Activated effector memory CD4-positive, alpha-beta T cell treated with Interleukin-2 at 50 U/mL for 16 hours (primary cell): ENCODE measurements at places on chromosomes 12 and 14.

- no peak for DNase-seq
Observed at GRCh38 chr12:75744607-75745256, 233.3 kb upstream of the KRR1 start.

DNA sequence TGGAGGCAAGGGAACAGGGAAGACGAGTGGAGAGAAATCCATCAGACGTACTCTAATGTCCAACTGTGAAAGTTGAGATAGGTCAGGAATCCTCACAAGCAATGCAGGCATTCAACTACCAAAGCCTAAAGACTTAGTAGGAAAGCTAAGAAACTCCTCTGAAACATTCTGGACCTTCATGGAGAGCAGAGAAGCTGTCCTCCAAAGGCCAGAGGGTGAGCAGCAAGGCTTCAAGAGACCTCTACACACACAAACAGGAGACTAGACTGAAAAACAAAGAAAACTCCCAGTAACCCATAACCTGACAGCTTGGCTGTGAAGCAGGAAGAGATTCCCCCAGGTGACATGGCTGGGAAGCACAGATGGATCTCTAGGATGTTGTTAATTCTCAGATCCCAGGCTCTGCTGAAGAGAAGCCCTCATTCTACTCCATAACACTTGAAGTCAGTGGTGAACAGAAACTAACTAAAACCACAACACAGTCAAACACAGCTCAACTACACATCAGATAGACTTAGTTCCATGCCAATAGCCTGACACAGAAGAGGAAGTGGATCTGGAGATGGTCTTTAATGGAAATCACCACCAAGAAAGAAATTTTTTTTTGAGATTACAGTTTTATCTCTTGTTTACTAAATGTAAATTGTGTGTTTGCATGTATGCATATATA, 23.2 kb upstream of the LYZ start:
- DNase-seq = no peak

DNA sequence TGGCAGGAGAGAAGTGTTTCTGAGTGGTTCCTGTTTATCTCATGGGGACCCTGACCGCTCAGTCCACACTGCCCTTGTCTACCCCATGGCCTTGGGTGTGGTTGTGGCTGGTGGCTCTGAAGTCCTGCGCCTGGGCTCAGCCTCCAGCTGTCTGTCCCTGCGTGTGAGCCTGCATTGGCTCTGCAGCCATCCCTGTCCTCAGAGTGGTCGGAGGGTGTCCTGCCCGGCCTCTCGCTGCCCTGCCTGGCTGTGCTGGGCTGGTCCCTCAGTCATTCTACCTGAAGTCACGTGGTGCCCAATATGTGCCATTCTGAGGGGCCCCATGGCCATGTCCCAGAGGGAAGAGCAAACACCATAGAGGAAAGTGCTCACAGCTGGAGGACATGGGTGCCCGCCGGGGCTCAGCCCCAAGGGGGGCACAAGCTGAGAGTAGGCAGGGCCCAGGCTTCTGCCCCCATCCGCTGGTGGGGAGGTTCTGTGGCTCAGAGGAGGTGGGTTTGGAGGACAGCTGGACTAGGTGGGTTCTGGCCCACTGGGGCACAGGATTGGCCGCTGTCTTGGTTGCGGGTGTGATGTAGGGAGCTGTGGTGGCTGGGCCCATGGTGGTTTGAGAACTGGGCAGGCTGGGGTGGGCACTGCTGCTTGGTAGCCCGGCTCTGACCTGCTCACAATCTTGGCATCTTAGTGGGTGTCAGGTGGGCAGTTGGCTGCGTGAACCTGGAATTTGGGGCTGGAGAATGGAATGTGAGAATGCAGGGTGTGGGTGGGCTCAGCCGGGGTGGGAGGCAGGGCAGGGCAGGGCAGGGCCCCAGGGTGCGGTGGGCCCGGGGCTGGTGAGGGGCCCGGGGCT, 11.6 kb downstream of the TEDC1 start:
- DNase-seq = no peak

GRCh38 chr12:97877404-97877803, 414.8 kb downstream of the RMST start:
- no peak for DNase-seq

GRCh38 chr12:132866251-132866828, 21.1 kb downstream of the CHFR start:
- DNase-seq = no peak

DNA sequence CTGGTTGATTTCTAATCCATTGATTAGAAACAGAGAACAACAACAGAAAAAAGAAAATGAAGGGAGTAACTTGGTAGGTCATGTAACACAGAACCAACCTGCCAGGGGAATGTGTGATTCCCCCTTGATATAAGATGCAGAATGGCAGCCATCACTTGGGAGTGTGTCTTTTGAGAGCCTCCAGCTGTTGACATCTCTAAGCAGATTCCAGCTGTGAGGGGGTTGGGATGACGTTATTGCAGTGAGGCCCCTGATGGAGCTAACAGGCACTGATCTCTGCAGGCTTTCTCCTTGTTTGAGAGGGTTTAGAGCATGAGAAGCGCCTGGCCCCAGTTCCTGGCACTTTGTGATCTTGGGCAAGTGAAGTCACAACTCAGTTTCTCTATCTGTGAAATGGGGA, 124.9 kb downstream of the PELI2 start:
- no peak for DNase-seq

GRCh38 chr12:18861287-18861858, 123.5 kb downstream of the CAPZA3 start:
- DNase-seq = no peak

DNA sequence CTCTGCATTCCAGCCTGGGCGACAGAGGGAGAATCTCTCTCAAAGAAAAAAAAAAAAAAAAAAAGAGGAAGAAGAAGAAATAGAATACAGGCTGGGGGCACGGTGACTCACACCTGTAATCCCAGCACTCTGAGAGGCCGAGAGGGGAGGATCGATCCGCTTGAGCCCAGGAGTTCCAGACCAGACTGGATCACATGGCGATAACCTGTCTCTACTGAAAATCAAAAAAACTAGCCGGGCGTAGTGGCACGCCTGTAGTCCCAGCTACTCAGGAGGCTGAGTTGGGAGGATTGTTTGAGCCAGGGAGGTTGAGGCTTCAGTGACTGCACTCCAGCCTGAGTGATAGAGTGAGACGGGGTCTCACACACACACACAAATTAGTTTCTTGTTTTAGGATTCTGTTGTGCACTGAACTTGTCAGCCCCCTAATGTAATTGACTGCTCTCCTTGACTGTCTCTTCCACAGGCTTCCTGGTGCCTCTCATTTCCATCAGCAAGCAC, 963 bp upstream of the TINF2 start:
- no peak for DNase-seq

DNA sequence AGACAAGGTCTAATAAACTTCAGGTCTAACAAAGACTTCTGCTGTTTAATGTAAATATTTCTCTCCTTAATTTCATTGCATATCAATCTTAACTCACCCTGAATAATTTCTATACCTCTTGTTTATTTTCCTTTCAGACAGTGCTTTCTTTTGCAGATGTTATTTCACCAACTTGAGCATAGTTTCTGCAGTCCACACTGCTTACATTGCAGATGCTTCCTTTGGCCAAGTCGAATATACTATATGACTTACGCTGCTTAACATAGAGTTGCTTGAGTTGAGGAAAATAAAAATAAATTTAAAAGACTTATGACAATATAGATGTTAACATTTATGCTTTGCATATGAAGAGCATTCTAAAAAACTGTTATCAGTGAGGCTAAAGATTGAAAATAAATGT, 217.7 kb downstream of the PTPRO start:
- DNase-seq = no peak

DNA sequence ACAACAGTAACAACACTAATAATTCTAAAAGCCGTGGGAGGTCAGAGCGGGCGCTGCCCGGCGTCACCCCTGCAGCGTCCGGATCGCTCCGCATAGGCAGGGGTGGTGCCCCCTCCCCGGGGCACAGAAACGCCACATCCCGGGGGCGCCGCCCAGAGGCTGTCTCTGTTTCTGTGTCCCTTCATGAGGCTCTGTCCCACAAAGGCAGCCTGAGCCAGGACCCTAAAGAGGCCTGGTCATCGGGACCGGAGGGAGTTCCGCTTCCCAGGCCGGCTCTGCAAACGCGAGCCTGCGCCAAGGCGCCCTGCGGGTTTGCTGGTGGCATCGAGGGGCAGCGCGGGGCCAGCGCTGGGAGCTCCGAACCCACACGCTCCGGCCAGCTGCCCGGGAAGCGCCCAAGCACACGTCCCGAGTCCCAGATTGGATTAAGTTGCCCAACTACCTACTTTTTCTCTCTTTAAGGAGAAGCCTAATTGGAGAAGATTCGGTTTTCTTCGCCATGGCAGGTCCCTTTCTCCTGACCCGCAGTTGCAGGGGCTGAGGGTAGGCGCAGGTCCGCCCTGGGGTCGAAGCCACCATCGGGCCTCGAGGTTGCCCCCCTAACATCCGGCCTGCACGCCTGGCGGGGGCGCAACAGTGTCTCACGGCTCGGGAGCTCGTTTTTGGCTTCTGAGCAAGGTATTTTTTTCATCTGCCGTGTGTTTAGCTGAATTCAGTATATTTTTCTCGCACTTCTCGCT, 421.7 kb downstream of the VRK1 start:
- DNase-seq = peak; percentile 9

- no peak for DNase-seq
Observed at GRCh38 chr14:81187832-81188522, 32.8 kb downstream of the GTF2A1 start.

DNA sequence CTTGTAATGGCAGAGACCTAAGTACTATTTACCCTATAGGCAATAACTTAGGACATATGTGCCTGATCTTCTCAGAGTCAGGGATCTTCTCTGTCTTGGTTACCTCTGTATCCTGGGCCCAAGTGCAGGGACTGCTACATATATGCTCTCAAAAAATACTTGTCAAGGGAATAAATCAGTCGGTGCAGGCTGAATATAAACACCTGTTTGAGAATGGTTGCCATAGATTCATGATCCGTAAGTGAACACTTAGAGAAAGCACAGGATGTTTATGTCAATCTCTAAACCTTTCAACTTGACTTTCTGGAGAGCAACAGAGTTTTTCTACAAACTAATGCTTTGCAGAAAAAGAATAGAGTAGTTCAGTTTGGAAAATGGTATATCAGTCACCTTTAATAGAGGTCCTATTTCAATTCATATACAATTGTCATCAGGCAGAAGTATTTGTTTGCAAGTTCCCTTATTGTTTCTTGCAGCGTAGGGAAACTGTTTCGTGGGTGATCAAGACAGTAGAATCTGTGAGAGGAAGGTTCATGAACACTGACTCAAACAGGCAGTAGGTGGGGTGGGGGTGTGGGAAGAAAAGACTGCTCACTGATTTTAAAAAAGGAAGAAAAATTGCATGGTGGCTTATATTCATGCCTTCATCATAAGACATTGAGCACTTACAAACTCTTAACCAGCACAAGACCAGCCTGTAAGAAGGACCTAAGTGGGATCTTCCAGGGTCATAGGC, 6.0 kb upstream of the UBE2N start:
- DNase-seq = no peak

DNA sequence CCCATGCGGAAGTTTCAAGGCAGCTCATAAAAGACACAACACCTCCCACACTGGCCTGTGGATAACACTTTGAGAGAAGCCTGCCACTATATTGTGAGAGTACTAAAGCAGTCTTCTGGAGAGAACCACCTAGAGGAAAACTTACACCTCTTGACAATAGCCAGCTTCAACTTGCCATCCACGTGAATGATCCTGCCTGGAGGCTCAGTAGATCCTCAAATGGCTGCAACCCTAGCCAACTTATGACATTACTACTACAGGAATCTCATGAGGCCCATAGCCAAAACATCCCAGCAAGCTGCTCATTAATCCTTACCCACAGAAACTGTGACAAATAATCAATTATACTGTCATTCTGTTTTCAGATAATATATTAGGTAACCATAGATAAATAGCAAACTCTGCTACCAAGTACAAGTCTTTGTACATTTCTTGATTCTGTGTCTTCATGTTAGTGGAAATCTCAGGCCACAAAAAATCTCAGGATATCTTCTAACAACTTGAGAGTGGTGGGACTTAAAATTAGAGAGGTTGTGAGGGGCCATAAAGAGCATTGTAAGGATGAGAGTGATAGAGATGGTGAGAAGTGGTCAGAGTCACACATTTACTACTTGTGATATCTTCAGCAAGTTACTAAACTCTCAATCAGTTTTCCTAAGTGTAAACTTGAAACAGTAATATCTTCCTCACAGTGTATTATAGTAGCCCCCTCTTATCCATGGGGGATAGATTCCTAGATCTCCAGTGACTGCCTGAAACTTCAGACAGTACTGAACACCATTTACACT, 368.0 kb downstream of the C12orf50 start:
- DNase-seq = no peak

GRCh38 chr12:3768911-3769447, 16.1 kb upstream of the CRACR2A start:
- DNase-seq = no peak

DNA sequence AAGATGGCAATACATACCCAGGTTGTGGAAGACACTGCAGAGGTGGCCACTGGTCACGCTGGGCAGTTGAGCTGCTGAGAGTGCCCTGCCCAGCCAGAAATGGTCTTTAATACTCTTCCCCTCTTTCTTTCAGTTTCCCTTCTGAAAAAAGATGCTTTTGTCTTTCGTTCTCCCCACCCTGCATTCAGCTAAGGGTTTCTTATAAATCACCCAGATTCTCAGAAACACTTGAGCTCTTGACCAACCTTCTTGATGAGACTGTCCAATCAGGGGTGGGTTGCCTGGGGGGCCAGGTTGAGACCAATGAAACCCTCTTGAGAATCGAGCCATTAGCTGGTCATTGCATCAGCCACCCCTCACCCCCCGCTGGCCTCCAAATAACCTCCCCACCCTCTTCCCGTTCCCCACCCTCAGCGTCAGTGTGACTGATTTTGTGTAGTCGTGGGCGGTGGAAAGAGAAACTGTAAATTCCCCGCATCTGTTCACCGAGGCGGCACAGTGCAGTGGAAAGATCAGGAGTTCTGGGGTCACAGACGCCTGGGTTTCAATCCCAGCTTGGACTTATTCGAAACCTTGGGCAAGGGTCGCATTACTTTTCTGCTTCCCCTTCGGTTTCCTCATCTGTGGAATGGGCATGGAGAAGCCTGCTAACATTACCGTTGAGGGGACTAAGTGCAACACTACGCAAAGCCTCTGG, 52.3 kb downstream of the SLC25A47 start:
- DNase-seq = peak; percentile 16

DNA sequence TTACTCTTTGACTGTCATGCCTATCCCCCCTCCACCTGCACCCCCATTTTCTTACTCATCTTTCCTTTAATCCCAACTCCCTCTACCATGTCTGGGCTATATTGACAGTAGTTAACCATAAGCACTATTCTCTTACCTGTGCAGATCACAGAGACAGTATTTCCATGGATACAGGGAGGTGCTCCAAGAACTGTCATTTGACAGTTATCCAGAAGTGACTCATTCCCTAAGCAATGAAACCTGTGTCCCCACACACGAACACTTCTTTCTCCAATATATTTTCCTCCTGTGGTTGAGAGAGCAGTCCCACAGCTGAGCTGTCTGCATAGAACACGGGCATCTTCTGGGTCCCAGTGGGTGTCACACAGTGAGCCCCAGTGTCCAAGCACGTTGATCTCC, 68.8 kb downstream of the CD163L1 start:
- no peak for DNase-seq
